ENCODE measurements at places on chromosomes 12 and 14. TPM values are rescaled to one million over a fixed set of nuclear protein-coding genes. Genes with fewer than 3 reads are reported as not detected.
A peak's percentile ranks its signal among the peaks of the same experiment; 100 is the strongest.

- DNase-seq: no peak
These were observed 253.9 kb upstream of the EGLN3 start for GRCh38 chr14:34204774-34205173.

DNA sequence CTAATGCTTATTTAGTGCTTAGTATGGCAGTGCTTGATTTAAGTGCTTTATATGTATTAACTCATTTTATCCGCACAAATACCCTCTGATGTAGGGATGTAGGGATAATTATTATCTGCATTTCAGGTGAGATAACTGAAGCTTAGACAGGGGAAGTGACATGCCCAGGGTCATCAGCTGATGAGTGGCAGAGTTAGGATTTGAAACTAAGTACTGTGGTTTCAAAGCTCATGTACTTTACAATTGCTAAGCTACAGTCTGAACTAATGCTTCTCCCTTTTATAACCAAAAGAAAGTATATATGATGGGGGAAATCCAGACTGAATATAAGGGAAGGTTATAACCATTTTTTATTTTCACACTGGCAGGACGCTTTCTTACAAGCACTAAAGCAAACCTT, 229.6 kb upstream of the NAV3 start:
- DNase-seq: no peak

- DNase-seq: no peak
These were observed 63.7 kb upstream of the ZFP36L1 start for GRCh38 chr14:68856572-68856971.

Gene ERBB3
- 1.4 TPM for total RNA-seq

- DNase-seq: no peak
These were observed 222.4 kb downstream of the GLT1D1 start for GRCh38 chr12:129075460-129076208.

Gene MYO1H
- total RNA-seq: not detected

Gene AICDA
- total RNA-seq: not detected

Gene PLA2G1B
- total RNA-seq: not detected

DNA sequence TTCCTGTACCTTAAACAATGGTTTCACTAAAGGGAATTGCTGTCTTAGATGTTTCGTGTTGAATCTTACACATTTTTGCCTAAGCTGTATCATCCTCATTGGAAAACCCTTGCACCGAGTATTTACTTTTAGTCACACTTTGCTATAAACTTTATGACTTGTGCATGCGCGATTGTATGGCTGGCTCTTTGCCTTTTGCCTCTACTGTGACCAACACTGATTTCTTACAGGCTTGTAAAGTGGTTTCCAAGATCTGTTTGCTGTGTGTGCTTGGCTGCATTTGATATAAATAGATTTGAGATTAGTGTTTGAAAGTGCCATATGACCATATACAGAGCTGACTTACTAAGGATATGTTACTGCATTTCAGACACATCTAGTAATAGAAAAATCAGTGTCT, 40.5 kb downstream of the RASSF3 start:
- DNase-seq: no peak

- DNase-seq: no peak
These were observed at the start of gene NKX2-8 for GRCh38 chr14:36582011-36582873. TSS of gene NKX2-8 (minus strand) at chr14:36582614. CDS start at chr14:36582389, 225 bp downstream.

DNA sequence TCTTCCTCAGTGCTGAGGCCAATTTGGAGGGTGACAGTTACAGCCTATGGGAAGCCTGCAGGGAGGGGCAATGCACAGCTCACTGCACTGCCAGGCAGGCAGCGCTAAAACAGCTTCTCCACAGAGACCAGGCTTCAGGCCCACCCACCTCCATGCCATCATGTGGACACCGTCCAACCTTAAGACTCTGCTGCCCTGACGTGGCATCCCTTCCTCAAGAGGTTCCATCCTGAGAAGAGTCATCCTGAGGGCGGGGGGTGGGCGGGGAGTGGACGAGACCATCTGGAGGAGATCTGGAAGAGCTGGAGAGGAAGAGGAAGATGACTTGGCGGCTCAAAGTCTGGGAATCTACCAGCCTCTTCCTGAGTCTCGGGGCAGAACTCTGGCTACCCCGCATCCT, 8.4 kb upstream of the ACVRL1 start:
- DNase-seq: peak; percentile 96

Gene PZP
- not detected for total RNA-seq
